ENCODE measurements at places on chromosomes 12 and 14.

GRCh38 chr12:3216726-3217682 lies 139.8 kb downstream of the TSPAN9 start:
- no peaks in the 10 kb centered on the region for H3K36me3 ChIP-seq
- H3K27ac ChIP-seq: no peak overlapping the region
- H3K4me3 ChIP-seq: no peak overlapping the region
- DNase-seq: no peak

DNA sequence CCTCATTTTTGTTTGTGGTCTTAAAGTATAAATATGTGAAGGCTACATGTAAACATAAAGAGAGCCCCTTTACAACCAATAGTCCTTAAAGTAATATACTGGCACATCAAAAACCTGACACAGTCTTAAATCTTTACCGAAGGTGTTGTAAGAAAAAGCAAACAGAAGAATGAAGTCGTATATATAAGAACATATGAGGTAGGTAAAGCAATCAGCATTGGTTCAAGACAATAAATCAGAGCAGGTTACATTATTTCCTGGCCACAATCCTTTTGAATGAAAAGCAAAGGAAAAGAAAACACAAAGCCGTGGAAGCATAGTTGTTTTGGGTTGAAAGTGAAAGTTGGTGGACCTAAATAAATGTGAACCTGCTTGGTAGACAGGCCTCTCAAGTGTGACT lies 183.7 kb upstream of the STXBP6 start:
- H3K36me3 ChIP-seq: no peaks in the 10 kb centered on the region
- no peak overlapping the region for H3K27ac ChIP-seq
- H3K4me3 ChIP-seq: no peak overlapping the region
- no peak for DNase-seq
- no peaks in the 10 kb centered on the region for H3K27me3 ChIP-seq

GRCh38 chr12:24795699-24796347 lies 153.1 kb downstream of the BCAT1 start:
- peak; percentile 8 for DNase-seq
- peak overlapping the region; percentile 9 for H3K27ac ChIP-seq
- no peaks in the 10 kb centered on the region for H3K27me3 ChIP-seq
- H3K4me1 ChIP-seq: peaks cover 22% of the 10 kb centered on the region
- no peaks in the 10 kb centered on the region for H3K36me3 ChIP-seq

- H3K27ac ChIP-seq: no peak overlapping the region
- no peaks in the 10 kb centered on the region for H3K27me3 ChIP-seq
- no peak overlapping the region for H3K4me3 ChIP-seq
- DNase-seq: no peak
- H3K4me1 ChIP-seq: no peaks in the 10 kb centered on the region
- no peaks in the 10 kb centered on the region for H3K36me3 ChIP-seq
Observed at GRCh38 chr12:6178981-6179761, 21.0 kb upstream of the CD9 start.

- no peak for DNase-seq
- no peaks in the 10 kb centered on the region for H3K27me3 ChIP-seq
- no peaks in the 10 kb centered on the region for H3K36me3 ChIP-seq
- peaks cover 62% of the 10 kb centered on the region for H3K4me1 ChIP-seq
- no peak overlapping the region for H3K27ac ChIP-seq
Observed at GRCh38 chr14:96515731-96516130, 13.5 kb downstream of the PAPOLA start.

GRCh38 chr12:76031081-76031413 lies 529 bp downstream of the PHLDA1 start:
- DNase-seq: no peak
- H3K27me3 ChIP-seq: peaks cover 6% of the 10 kb centered on the region
- H3K27ac ChIP-seq: peak overlapping the region; percentile 98
- H3K4me3 ChIP-seq: peak overlapping the region; percentile 98
- peaks cover 48% of the 10 kb centered on the region for H3K4me1 ChIP-seq

DNA sequence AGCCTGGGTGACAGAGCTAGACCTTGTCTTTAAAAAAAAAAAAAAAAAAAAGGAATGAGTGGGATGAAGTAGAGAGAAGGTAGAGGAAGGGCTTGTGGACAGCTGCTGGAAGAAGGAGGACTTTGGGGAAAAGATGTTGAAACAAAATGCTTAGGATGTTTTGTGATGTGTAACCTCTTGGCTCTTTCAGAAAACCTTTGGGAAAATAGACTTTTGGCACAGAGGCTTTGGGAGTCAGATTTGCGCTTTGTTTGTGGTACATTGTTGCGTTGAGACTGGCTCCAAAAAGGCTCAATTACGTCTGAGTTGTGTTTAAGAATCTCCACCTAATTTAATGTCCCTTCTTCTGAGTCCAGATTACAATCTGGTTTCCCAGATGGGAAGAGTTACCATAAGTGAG lies 32.9 kb upstream of the SPTLC2 start:
- H3K27me3 ChIP-seq: no peaks in the 10 kb centered on the region
- H3K36me3 ChIP-seq: no peaks in the 10 kb centered on the region
- H3K4me1 ChIP-seq: no peaks in the 10 kb centered on the region
- DNase-seq: no peak
- H3K4me3 ChIP-seq: no peak overlapping the region

DNA sequence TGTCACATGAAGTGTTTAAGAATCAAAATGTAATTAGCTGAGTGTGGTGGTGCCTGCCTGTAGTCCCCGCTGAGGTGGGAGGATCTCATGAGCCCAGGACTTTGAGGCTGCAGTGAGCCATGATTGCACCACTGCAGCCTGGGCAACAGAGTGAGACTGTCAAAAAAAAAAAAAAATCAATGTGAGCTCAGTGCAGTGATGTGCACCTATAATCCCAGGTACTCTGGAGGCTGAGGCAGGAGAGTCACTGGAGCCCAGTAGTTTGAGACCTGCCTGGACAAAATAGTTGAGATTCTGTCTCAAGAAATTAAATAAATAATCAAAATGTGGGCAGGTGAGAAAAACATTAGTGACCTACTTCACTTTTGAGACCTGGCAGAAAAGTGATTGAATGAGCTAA lies 140.0 kb downstream of the MON2 start:
- H3K4me1 ChIP-seq: peaks cover 30% of the 10 kb centered on the region
- H3K36me3 ChIP-seq: peaks cover 13% of the 10 kb centered on the region
- no peak overlapping the region for H3K27ac ChIP-seq
- H3K4me3 ChIP-seq: no peak overlapping the region
- no peak for DNase-seq

- H3K4me3 ChIP-seq: no peak overlapping the region
- no peak overlapping the region for H3K27ac ChIP-seq
- H3K36me3 ChIP-seq: no peaks in the 10 kb centered on the region
Observed at GRCh38 chr14:96267336-96267735, 11.3 kb downstream of the BDKRB1 start.

GRCh38 chr12:124921200-124922031 lies 7.0 kb upstream of the UBC start:
- peaks cover 13% of the 10 kb centered on the region for H3K36me3 ChIP-seq
- H3K27ac ChIP-seq: peak overlapping the region; percentile 100
- peaks cover 8% of the 10 kb centered on the region for H3K27me3 ChIP-seq
- DNase-seq: peak; percentile 86
- peak overlapping the region; percentile 78 for H3K4me3 ChIP-seq

DNA sequence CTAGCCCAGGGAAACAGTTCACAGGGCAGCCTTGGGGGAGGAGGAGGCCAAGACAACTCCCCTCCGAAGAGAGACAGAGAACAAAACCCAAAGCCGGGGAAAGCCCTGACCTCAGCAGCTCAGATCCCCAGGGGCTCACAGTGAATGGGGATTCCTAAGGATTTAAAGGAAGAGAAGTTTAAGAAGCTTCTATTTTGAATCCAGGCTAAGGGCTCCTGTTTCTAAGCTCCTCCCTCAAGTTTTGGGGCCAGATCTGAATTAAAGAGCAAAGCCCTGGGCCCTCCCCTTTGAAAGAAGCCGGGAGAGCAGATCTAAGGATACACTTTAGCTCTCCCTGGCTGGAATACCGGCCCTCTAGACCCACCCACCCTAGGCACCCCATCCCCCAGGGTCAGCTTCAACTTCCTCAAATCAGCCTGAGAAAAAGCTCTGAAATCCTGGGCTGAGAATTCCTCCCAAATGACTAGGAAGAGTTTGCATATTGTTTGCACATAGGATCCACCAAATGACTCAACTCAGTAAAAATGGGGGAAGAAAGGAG lies 3.9 kb downstream of the KDM2B start:
- H3K4me3 ChIP-seq: no peak overlapping the region
- H3K36me3 ChIP-seq: peaks cover 7% of the 10 kb centered on the region
- H3K27me3 ChIP-seq: no peaks in the 10 kb centered on the region
- no peak overlapping the region for H3K27ac ChIP-seq
- no peak for DNase-seq

GRCh38 chr14:23008831-23009230 lies 1.1 kb downstream of the C14orf93 start:
- H3K36me3 ChIP-seq: peaks cover 5% of the 10 kb centered on the region
- DNase-seq: no peak
- peak overlapping the region; percentile 88 for H3K4me3 ChIP-seq
- H3K27me3 ChIP-seq: no peaks in the 10 kb centered on the region
- H3K4me1 ChIP-seq: peaks cover 35% of the 10 kb centered on the region

- H3K36me3 ChIP-seq: no peaks in the 10 kb centered on the region
- peaks cover 19% of the 10 kb centered on the region for H3K4me1 ChIP-seq
- peaks cover 41% of the 10 kb centered on the region for H3K27me3 ChIP-seq
- no peak for DNase-seq
- H3K4me3 ChIP-seq: peak overlapping the region; percentile 93
Observed at GRCh38 chr12:48182631-48183030, 813 bp upstream of the CCDC184 start.

DNA sequence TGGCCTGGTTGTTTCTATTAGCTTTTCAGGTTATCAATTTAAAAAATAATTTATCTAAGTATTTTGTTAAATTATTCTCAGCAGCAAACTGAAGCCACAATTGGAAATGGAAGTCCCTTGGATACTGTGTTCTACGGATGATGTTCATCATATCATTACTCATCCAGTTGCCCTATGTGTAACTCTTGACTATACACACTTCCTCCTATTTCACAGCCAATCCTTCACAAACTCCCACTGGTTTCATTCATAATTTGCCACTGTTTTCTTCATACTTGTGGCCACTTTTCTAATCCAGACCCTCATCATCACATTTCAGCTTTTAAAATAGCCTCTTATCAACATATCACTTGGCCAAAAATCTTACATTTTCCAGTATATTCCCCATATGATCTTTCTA lies 84.0 kb downstream of the CATSPERB start:
- DNase-seq: no peak
- peaks cover 2% of the 10 kb centered on the region for H3K4me1 ChIP-seq
- no peak overlapping the region for H3K4me3 ChIP-seq
- no peak overlapping the region for H3K27ac ChIP-seq

GRCh38 chr12:52346593-52346992 lies 20.7 kb downstream of the KRT85 start:
- H3K4me1 ChIP-seq: peaks cover 9% of the 10 kb centered on the region
- H3K36me3 ChIP-seq: no peaks in the 10 kb centered on the region
- no peak overlapping the region for H3K27ac ChIP-seq
- no peak for DNase-seq

DNA sequence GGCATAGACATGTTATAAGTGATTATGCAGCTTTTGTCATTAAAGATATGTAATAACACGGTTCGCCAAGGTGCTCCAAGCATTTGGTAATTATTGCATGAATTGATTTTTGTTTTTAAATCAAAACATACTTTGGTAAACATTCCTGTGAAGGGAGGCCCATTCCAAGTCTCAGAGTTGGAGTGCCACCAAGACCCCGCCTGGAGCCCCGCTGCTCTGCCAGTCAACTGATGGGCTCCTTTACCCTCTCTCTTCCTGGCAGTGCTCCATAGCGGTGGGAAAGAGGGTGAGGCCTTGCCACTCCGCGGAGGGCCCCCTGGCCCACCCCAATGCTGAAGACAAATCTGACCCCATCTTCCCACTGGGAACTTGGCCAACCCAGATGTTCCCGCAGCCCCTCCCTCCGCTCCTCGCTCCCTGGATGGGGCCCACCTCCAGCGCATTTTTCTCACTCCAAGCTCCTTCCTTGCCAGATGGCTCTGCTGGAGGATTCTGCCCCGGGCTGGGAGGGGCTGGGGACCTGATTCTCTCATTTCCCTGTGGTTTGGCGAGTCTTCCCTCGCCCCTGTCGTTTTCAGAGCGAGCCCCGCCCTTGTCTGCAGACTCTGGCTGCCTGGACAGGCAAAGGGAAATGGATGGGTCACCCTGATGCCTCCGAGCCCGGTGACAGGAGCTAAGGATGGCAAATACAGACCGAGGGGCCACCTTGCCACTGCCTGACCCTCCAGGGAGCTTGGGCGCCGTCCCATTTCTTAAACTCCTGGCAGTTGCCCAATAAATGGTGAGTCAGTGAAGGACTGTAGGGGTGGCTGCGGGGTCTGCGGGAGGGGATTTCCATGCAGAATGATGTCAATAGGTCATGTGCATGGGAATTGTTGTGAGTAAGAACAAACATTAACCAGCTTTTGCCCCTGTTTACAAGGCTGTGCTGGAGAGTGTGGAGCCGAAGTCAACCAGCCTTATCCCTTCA lies 9.2 kb upstream of the PAPLN start:
- no peak overlapping the region for H3K27ac ChIP-seq
- peaks cover under 1% of the 10 kb centered on the region for H3K4me1 ChIP-seq
- peaks cover 2% of the 10 kb centered on the region for H3K36me3 ChIP-seq
- DNase-seq: no peak
- H3K4me3 ChIP-seq: no peak overlapping the region
- peaks cover 5% of the 10 kb centered on the region for H3K27me3 ChIP-seq

- H3K4me3 ChIP-seq: no peak overlapping the region
- DNase-seq: no peak
- H3K36me3 ChIP-seq: no peaks in the 10 kb centered on the region
- H3K27me3 ChIP-seq: peaks cover 4% of the 10 kb centered on the region
- no peaks in the 10 kb centered on the region for H3K4me1 ChIP-seq
Observed at GRCh38 chr12:119072440-119072839, 91.1 kb downstream of the SRRM4 start.

- no peak overlapping the region for H3K27ac ChIP-seq
- no peak overlapping the region for H3K4me3 ChIP-seq
- peaks cover 7% of the 10 kb centered on the region for H3K27me3 ChIP-seq
- DNase-seq: no peak
Observed at GRCh38 chr12:21980544-21980943, 39.3 kb upstream of the ABCC9 start.

DNA sequence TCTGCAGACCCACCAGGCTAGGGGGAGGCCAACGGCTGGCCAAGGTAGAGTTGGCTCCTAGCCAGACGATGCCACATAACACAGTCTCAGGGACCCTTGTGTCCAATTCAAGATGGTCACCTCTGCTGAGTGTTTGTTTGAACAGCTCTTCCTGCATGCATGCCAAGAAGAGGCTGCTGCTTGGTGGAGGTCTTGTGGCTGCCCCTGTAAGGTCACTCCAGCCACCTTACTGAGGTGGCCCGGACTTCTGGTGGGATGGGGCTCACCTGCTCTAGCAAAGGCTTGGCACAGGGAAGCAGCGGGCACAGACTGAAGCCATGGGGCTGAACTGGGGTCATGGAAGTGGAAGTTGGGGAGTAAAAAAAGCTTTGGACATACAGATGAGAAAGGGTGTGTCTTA lies 210.3 kb downstream of the GLT1D1 start:
- no peaks in the 10 kb centered on the region for H3K36me3 ChIP-seq
- H3K27me3 ChIP-seq: peaks cover 3% of the 10 kb centered on the region
- no peak overlapping the region for H3K4me3 ChIP-seq
- H3K4me1 ChIP-seq: no peaks in the 10 kb centered on the region

- H3K4me3 ChIP-seq: no peak overlapping the region
- no peaks in the 10 kb centered on the region for H3K36me3 ChIP-seq
- H3K27ac ChIP-seq: no peak overlapping the region
- no peak for DNase-seq
Observed at GRCh38 chr14:79597566-79597965, 613.7 kb downstream of the DIO2 start.

- H3K4me3 ChIP-seq: no peak overlapping the region
- no peak overlapping the region for H3K27ac ChIP-seq
- H3K27me3 ChIP-seq: no peaks in the 10 kb centered on the region
Observed at GRCh38 chr12:72288911-72289310, 16.7 kb downstream of the TRHDE start.

- H3K27ac ChIP-seq: no peak overlapping the region
- H3K4me1 ChIP-seq: no peaks in the 10 kb centered on the region
- no peaks in the 10 kb centered on the region for H3K36me3 ChIP-seq
- no peak for DNase-seq
Observed at GRCh38 chr12:50353869-50354593, 42.4 kb downstream of the FAM186A start.

Measured in activated naive CD8-positive, alpha-beta T cell treated with anti-CD3 and anti-CD28 coated beads for 36 hours (primary cell).